Fibroblast of gingiva (primary cell): ENCODE measurements at places on chromosomes 7 and 10.

DNA sequence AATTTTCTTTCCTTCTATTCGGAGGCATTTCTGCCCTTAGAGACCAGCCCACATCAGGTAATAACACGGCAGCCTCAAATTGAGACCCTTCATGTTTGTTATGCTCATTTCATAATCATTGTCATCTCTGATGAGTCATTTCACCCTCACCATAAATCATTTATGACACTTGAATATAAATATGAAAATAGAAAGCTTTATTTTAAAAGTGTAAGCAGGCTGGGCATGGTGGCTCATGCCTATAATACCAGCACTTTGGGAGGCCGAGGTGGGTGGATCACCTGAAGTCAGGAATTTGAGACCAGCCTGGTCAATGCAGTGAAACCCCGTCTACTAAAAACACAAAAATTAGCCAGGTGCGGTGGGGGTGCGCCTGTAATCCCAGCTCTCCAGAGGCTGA lies 57.4 kb upstream of the EGFR start:
- no peak for DNase-seq

DNA sequence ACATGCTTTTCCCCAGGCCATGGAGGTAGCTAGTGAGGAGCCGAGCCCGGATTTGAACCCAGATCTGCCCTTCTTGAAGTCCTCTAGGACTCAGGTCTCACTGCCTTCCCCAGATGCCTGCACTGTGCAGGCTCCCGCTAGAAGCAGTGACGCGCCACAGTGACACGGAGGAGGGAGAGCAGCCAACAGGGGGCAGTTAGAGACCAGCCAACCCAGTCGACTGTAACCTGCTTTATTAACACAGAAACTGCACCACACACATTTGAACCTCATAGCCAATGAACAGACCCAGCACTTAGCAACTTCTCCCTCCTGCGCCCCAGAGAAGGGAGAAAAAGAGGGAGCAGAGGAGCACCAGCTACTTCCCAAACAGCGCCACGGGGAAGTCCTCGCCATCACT lies 27.4 kb downstream of the PILRA start:
- no peak for DNase-seq

- DNase-seq: peak; percentile 76
These were observed 3.1 kb upstream of the CAPZA2 start for GRCh38 chr7:116859323-116859722.

GRCh38 chr7:132390705-132391104 lies 185.6 kb downstream of the PLXNA4 start:
- DNase-seq: peak; percentile 3

- DNase-seq: peak; percentile 99
These were observed 35.5 kb downstream of the SEMA3C start for GRCh38 chr7:80883154-80884025.

DNA sequence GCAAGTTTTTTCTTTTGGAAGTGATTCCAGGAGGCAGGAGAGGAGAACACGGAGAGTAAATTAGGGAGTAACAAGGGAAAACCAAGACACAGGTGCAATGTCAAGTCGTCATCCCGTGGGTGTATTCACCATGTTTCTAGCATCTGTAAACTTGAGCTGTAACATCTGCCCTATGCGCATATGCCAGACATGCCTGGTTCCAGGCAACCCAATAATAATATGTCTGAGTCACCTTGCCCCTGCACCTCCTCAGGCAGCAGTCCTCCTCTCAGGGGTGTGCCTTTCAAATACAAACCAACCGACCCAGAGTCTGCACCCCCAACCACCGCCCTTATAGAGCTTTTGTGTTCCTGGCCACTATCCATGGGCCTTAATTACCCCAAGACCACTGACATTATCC lies 107.0 kb upstream of the PDE1C start:
- DNase-seq: no peak

GRCh38 chr7:140327261-140327661 lies 71.1 kb downstream of the SLC37A3 start:
- DNase-seq: no peak

- DNase-seq: no peak
These were observed 243.0 kb downstream of the SNX13 start for GRCh38 chr7:17697128-17697881.

DNA sequence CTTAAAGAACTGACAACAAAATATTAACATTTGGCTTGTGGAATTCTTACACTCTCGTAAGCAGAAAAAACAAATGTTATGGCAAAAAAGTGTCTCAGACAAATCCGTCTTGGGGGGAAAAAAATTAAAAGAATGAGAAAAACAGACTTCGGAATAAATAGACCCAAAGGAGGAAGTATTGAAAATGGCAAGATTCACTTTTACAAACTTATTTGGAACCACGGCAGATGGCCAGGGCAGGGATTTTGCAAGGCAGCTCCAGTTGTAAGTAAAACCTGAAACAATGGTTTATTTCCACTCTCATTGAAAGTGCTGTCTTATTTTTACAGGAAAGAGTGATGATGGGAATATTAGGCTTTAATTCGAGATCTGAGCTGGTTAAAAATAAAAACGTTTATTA lies 1.5 kb upstream of the ZNF438 start:
- DNase-seq: peak; percentile 40

DNA sequence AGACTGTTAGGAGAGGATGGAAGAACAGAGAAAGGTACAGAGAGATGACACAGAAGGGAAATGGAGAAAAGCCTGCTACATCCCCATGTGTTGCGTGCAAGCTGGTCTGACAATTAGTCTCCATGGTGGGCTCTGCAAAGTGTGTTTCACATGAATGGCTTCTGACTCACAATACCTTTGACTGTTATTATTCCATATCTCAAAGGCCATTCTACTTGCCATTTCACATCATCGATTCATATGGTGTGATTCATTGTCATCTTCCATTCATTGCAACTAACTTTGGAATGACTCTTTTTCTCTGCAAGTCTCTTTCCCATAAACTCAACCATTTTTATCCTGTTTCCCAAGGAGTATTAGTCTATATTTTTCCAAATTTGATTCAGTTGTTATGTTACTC lies 208.9 kb upstream of the INHBA start:
- DNase-seq: no peak
